Mesenteric fat pad (tissue), 1 donor: ENCODE measurements at places on chromosomes 7 and 10. TPM values are rescaled to one million over a fixed set of nuclear protein-coding genes. Genes with fewer than 3 reads are reported as not detected.

Gene CPA1
- 4.0 TPM for total RNA-seq

Gene ABHD11
- 14.3 TPM for total RNA-seq

Gene OR9A2
- total RNA-seq: not detected

Gene STK32C
- total RNA-seq: 18.3 TPM

Gene STK31
- 0.10 TPM for total RNA-seq

Gene MYOZ1
- 0.58 TPM for total RNA-seq

Gene CARD11
- 0.42 TPM for total RNA-seq

Gene OPN4
- total RNA-seq: not detected

Gene SRGN
- 404 TPM for total RNA-seq

Gene OPALIN
- not detected for total RNA-seq

Gene SPDYE2
- total RNA-seq: not detected

Gene SMARCD3
- 36.5 TPM for total RNA-seq

Gene GRM3
- not detected for total RNA-seq

Gene RBP3
- not detected for total RNA-seq

Gene FAM241B
- 2.6 TPM for total RNA-seq

Gene INHBA
- 1.00 TPM for total RNA-seq

Gene LRRC27
- 9.0 TPM for total RNA-seq

Gene ENKUR
- total RNA-seq: not detected

Gene PNLIPRP2
- total RNA-seq: 1.1 TPM

Gene PTPRE
- 49.7 TPM for total RNA-seq

Gene PGAM2
- not detected for total RNA-seq

Gene PDK4
- 482 TPM for total RNA-seq

Gene FMC1
- total RNA-seq: 9.9 TPM

Gene PALD1
- total RNA-seq: 7.6 TPM

Gene SYT15B
- 1.2 TPM for total RNA-seq

Gene NCAPG2
- total RNA-seq: 4.7 TPM

Gene ERVW-1
- total RNA-seq: not detected

Gene SLC16A9
- 0.06 TPM for total RNA-seq

Gene SORBS1
- 854 TPM for total RNA-seq

Gene SPDYE8
- total RNA-seq: not detected

Gene PTN
- total RNA-seq: 10.3 TPM

Gene TLX1
- not detected for total RNA-seq

Gene PHYHIPL
- not detected for total RNA-seq

Gene COL17A1
- total RNA-seq: 0.19 TPM

Gene RAMP3
- 49.2 TPM for total RNA-seq

Gene NUTM2E
- not detected for total RNA-seq

Gene NEUROD6
- total RNA-seq: not detected

Gene SHOC2
- 79.5 TPM for total RNA-seq

Gene EBF3
- 28.6 TPM for total RNA-seq

Gene GDF10
- 0.26 TPM for total RNA-seq

Gene GNG11
- 33.2 TPM for total RNA-seq

Gene GRID2IP
- not detected for total RNA-seq

Gene PON1
- 0.19 TPM for total RNA-seq

Gene VSTM4
- 41.7 TPM for total RNA-seq

Gene CPEB3
- total RNA-seq: 4.2 TPM

Gene PRKAG2
- total RNA-seq: 61.2 TPM

Gene FZD8
- total RNA-seq: 13.0 TPM

Gene C10orf105
- 0.22 TPM for total RNA-seq

Gene ASAH2
- 2.4 TPM for total RNA-seq

Gene ACSM6
- total RNA-seq: not detected

Gene ATRNL1
- 0.74 TPM for total RNA-seq

Gene TMEM236
- 3.0 TPM for total RNA-seq

Gene TOMM7
- total RNA-seq: 248 TPM

Gene CDK14
- total RNA-seq: 47.2 TPM

Gene UNCX
- not detected for total RNA-seq
